ENCODE measurements at places on chromosomes 5 and 9.

DNA sequence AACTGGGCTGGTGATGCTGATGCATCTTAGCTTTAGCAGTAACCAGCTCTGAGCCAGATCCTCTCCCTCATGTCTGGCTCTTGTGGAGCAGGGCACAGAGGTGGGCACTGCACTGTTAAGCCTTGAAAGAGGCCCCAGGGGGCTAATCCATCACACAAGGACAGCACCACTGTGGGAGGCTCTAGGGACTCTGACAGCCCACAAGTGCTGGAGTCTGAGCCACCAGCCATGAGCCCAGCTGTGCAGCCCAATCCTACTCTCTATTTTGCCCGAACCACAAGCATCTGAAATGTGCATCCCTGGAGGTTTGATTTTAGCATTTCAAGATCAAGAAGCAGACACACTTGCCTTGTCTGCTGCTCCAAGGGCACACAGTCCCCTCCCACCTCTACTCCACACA lies 407.1 kb upstream of the TRPC7 start:
- DNase-seq = peak; percentile 91

DNA sequence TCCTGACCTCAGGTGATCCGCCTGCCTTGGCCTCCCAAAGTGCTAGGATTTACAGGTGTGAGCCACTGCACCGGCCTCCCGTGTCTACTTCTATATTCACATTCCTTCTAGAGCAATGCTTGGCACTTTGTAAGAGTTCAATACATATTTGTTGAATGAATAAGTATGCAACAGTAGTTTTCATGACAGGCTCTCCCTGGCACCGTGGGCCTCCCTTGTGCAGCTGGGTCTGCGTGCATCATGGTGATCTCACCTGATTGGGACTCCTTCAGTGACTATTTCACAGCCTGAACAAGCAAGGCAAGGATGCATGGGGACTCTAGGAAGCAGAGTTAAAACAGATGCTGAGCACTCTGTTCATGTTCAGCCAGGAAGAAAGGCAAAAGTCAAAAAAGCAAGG lies 6.8 kb upstream of the ZBTB34 start:
- DNase-seq = no peak

DNA sequence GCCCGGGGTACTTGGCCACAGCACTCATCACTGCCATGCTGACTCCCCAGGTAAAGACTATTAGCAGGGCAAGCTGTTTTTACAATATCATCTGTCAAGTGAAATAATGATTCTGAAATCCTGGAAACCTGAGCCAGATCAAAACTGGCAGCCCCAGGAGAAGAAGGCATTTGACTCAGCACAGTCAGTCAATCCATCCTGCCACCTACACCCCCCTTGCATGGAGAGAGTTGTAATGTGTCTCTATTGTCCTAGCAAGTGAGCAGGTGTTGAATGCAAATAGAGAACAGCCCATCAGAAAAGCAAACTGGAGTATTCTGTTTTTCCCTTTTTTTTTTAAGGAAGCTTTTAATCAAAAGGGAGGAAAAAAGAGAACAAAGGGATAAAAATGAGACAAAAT lies 291.2 kb downstream of the BRINP1 start:
- no peak for DNase-seq

GRCh38 chr5:56055859-56056258 lies 61.1 kb upstream of the IL6ST start:
- DNase-seq = no peak

GRCh38 chr9:129626625-129627284 lies 792 bp downstream of the NTMT1 start:
- no peak for DNase-seq

- no peak for DNase-seq
Observed at GRCh38 chr5:65952259-65952658, 25.9 kb downstream of the ERBIN start.

Data from esophagus muscularis mucosa (tissue), 4 donors.